ENCODE measurements at places on chromosomes 1 and 21.
A peak's percentile ranks its signal among the peaks of the same experiment; 100 is the strongest.

- no peak for DNase-seq
Observed at GRCh38 chr1:207228987-207229386, 92.5 kb upstream of the CD55 start.

- DNase-seq = no peak
Observed at GRCh38 chr1:248599396-248599795, 1.9 kb upstream of the OR2T10 start.

- no peak for DNase-seq
Observed at GRCh38 chr1:40701684-40702083, 10.2 kb downstream of the NFYC start.

DNA sequence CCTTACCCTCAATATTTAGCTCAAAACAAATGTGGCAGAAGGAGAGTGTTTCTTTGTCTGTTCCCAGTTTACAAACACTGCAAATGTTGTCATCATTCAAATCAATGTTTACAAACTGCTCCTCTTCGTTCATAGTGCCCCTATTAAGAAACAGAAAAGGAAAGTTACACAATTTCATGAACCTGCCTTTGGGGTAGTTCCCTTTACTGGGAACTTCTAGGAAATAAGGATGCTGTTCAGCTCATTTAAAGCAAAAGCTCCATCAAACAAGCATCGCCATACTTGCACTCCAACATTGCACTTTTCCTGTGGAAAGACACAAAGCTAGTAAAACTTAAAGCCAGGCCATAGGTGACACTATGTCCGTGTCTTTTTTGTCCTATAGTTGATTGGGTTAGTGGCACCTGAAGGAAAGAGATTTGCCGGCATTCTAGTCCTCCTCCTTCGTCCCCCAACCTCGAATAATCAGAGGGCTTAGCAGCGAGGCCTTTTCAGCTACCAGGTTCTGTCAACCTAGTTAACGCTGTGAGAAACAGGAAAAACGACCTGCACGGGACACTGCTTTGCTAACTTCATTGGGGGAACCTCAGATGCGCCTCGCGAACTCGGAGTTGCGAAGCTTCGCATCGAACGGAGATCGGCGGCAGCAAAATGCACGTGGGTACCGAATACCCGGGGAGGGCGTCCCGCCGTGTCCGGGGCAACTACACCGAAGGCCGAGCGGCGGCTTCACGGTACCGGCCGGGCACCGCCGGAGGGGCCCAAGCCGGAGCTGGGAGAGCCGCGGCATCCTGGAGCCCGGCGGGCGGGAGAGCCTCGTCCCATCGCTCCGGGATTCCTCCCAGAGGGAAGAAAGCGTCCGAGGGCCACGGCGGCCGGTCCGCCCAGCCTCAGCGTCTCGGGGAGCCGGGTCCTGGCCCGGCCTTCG lies 706 bp downstream of the C21orf91 start:
- DNase-seq = peak; percentile 43

- DNase-seq = no peak
Observed at GRCh38 chr21:26116456-26117011, 54.0 kb downstream of the APP start.

- no peak for DNase-seq
Observed at GRCh38 chr1:56045062-56045461, 534.3 kb downstream of the PLPP3 start.

- no peak for DNase-seq
Observed at GRCh38 chr1:218247339-218247738, 37.8 kb upstream of the RRP15 start.

- no peak for DNase-seq
Observed at GRCh38 chr1:183764981-183765380, 39.9 kb upstream of the RGL1 start.

GRCh38 chr1:1436630-1437032 lies 1.1 kb downstream of the VWA1 start:
- no peak for DNase-seq

DNA sequence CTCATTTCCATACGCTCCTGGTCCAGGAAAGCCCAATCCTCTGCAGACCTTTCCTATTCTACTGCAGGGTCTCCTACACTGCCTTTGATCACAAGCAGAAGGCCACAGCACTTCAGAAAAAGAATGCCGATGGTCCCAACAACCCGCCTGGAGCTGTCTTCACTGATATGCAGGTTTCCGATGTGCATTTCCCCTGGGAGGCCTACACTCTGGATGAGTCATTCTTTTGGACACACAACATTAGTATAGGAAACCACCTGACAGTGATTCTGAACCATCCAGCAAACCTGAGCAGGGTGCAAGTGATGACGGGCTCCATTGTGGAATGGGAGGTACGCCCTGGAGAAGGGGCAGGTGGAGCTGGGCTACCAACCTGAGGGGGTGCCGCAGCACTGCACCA lies 15.0 kb downstream of the PCAT6 start:
- no peak for DNase-seq

DNA sequence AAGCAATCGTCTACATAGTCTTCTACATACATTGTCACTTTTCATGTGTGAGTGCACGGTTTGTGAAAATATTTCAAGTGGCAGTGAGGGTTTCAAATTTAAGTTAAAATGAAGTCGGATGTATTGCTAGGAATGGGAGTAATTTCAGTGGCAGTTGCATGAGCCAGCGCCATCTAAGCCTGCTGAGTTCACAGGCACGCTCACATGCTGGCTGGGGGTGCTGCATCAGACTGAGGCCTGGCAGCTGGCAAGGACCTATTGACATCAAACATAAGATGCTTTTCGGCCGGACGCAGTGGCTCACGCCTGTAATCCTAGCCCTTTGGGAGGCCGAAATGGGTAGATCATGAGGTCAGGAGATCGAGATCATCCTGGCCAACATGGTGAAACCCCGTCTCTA lies 80.7 kb downstream of the UBE4B start:
- no peak for DNase-seq

GRCh38 chr21:41231060-41231459 lies 63.1 kb downstream of the BACE2 start:
- DNase-seq = no peak

GRCh38 chr21:35953597-35953996 lies 106.7 kb downstream of the SETD4 start:
- no peak for DNase-seq

- DNase-seq = no peak
Observed at GRCh38 chr1:229843627-229844238, 217.7 kb downstream of the URB2 start.

DNA sequence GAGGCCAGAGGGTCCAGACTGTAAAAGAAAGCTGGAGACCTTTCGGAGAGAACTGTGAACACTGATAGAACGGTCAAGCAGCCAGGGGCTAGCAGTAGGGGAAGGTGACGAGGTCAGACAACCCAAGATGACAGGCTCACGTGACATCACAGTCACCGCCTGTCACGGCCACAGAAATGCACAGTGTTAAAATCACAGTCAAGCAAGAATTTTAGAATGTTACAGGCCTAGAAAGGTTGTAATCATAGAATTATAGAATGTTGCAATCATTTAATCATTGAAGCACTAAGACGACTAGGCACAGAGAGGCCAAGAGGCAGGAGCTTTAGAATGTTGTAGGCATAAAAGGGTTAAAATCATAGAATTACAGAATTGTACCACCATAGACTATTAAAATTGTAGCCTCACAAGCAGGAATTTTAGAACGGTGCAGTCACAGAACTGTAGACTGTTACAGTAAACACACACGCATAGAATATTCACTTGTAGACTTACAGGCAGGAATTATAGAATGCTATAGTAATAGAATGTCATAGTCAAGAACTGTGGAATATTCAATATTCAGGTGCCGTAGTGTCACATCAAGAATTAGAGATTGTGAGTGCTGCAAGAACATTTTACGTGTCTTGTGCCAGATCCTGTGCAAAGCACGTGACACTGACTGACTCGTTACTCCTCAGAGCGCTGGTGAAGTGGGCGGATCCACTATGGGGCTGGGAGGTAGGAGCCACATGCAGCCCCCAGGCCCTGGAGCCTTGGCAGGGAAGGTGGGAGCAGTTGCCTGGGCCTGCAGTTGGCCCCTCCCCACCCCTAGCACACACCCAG lies 118.1 kb downstream of the EPHB2 start:
- DNase-seq = no peak

GRCh38 chr1:193545171-193545570 lies 358.8 kb upstream of the B3GALT2 start:
- no peak for DNase-seq

- peak; percentile 75 for DNase-seq
Observed at GRCh38 chr1:17439250-17440073, at the start of gene RCC2. Gene RCC2, minus strand, starts transcription at chr1:17439677. Its CDS starts 1,163 bp downstream, at chr1:17438514.

DNA sequence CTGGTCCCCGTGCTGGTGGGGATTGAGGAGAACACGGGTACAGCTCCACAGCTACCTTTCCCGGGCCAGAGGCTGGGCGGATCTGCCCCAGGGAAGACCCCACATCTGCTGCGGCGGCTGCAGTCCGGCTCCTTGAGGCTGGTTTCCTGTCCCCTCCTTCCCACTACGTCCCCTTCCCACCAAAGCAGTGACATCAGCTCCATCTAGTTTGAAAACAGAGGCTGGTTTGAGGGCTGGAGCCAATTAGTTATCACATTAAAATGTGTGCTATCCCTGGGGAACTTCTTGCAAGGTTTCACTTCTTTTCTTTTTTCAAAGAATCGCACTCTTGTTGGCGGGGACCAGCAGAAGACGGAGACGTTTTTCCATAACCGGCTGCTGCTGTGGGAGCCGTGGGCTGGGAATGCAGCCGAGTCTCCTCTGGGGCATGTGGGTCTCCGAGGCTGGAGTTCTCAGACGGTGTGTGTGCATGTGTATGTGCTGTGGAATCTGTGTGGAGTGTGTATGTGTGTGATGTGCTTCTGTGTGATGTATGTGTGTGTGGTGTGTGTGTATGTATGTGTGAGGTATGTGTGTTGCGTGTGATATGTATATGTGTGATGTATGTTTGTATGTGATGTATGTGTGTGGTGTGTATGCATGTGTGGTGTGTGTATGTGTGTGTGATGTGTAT lies 8.9 kb upstream of the PCBP3 start:
- no peak for DNase-seq

DNA sequence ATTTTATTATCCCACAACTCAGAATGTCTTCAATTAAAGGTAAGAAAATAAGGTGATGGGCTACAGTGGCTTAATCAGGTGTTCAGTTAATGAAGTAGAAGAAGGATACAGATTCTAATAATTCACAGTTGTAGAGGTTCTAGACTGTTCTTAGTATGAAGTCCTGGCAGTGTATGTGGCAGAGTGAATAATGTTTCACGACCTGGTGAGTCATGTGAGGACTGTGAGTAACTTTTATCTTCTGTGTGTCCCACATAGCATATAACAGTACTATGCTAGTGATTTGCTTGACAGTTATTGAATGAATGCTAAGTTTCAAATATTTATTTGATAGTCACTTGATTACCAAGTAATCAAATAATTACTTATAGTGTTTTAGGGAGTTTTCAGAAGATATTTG lies 20.0 kb downstream of the SLC16A4 start:
- DNase-seq = peak; percentile 56
